Bronchus fibroblast of lung (primary cell): ENCODE measurements at places on chromosomes 1 and 21. TPM values are rescaled to one million over a fixed set of nuclear protein-coding genes. Genes with fewer than 3 reads are reported as not detected.

Gene CGN
- under 0.01 and 0.15 TPM in 2 replicates for total RNA-seq

Gene SLC6A17
- total RNA-seq, result 0.15 TPM in 1 of 2 replicates, not detected in the other

Gene CFH
- 30.6 and 35.6 TPM in 2 replicates for total RNA-seq

Gene IGSF5
- not detected in 2 replicates for total RNA-seq

Gene CCDC185
- not detected in 2 replicates for total RNA-seq

Gene IL22RA1
- total RNA-seq, result not detected in 2 replicates

Gene CYP4X1
- under 0.01 TPM in 1 of 2 replicates, not detected in the other for total RNA-seq

Gene SLC25A34
- 0.15 and 0.17 TPM in 2 replicates for total RNA-seq

Gene OR6K3
- total RNA-seq, result not detected in 2 replicates

Gene CBR1
- 92.0 and 95.9 TPM in 2 replicates for total RNA-seq

Gene TENT5C
- total RNA-seq, result 0.17 and 0.30 TPM in 2 replicates

Gene NKAIN1
- total RNA-seq, result 0.15 and 2.4 TPM in 2 replicates

Gene RAB42
- total RNA-seq, result 6.2 and 7.4 TPM in 2 replicates

Gene FAM72D
- 3.2 and 4.0 TPM in 2 replicates for total RNA-seq

Gene FBXO2
- total RNA-seq, result 0.34 and 0.89 TPM in 2 replicates

Gene CFHR2
- total RNA-seq, result not detected in 2 replicates

Gene LCE1D
- not detected in 2 replicates for total RNA-seq

Gene NIBAN1
- total RNA-seq, result 23.6 and 26.2 TPM in 2 replicates

Gene DAP3
- 80.0 and 83.1 TPM in 2 replicates for total RNA-seq

Gene KIAA0040
- total RNA-seq, result under 0.01 and 0.15 TPM in 2 replicates

Gene OR10Z1
- total RNA-seq, result not detected in 2 replicates
